Motor neuron (in vitro differentiated cells): ENCODE measurements at places on chromosomes 4 and X. TPM values are rescaled to one million over a fixed set of nuclear protein-coding genes. Genes with fewer than 3 reads are reported as not detected.

Gene GABRQ
- total RNA-seq = 2.3 and 2.5 TPM in 2 replicates

Gene CENPE
- total RNA-seq = 2.5 and 3.1 TPM in 2 replicates

Gene SYN1
- 0.73 and 1.0 TPM in 2 replicates for total RNA-seq

- peak; percentile 54 for ATAC-seq
Observed at GRCh38 chrX:74133156-74133796, 170.7 kb upstream of the ZCCHC13 start.
